Aorta (tissue), 5 donors: ENCODE measurements at places on chromosomes 5 and 9. TPM values are rescaled to one million over a fixed set of nuclear protein-coding genes. Genes with fewer than 3 reads are reported as not detected.

- DNase-seq, result no peak
These were observed 145.4 kb upstream of the RAD23B start for GRCh38 chr9:107137495-107138202.

GRCh38 chr5:14177634-14178033 lies 34.5 kb downstream of the TRIO start:
- DNase-seq, result no peak

DNA sequence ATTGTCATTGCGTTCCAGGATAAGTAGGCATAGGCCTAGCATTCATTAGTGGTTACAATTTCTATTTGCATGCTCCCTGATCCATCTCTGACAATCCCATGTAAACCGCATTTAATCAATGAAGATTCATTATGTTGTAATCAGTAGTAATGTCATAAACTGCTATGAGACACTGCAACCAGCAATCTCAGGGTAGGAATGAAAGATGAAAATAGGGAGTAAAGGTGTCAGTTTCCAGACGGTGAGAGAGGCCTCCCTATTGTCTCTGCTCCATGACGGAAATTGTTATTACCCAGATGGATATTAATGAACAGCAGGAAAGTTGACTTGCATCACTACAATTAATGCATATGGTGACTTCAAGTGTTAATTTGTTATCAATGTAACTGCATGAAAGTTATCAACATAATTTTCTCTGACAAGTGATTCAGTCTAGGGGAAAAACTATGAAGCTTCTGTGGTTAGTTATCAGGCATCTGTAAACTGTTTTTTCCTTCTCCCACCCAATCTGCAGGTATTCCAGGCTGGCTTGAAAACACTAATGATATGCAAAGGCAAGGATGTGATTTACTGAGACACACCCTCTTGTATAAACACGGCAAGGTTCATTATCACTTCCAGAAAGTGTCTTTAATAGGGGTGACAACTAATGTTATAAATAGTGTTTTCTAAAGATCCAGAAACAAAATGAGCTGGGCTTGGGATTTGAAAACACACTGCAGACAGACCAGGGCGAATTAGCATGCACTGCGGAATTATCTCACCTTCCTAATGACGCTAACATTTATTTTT lies 73.5 kb downstream of the ZNF622 start:
- no peak for DNase-seq

GRCh38 chr9:106981396-106982287 lies 118.7 kb downstream of the ZNF462 start:
- DNase-seq, result no peak

Gene ENDOG
- 14.1 TPM for total RNA-seq
